Activated CD8-positive, alpha-beta T cell treated with anti-CD3 and anti-CD28 coated beads for 36 hours (primary cell): ENCODE measurements at places on chromosomes 13 and 19. TPM values are rescaled to one million over a fixed set of nuclear protein-coding genes. Genes with fewer than 3 reads are reported as not detected.

TTYH1 gene
- total RNA-seq: 0.70 TPM

PRSS57 gene
- total RNA-seq: not detected

DLL3 gene
- total RNA-seq: 1.3 TPM

PDX1 gene
- not detected for total RNA-seq

ZSCAN4 gene
- total RNA-seq: not detected

ZNF575 gene
- 1.2 TPM for total RNA-seq
